HepG2 (cell line): ENCODE measurements at places on chromosomes 5 and 9. TPM values are rescaled to one million over a fixed set of nuclear protein-coding genes. Genes with fewer than 3 reads are reported as not detected.
A peak's percentile ranks its signal among the peaks of the same experiment; 100 is the strongest.

- H3K4me3 ChIP-seq: no peak overlapping the region
- H3K27me3 ChIP-seq: no peaks in the 10 kb centered on the region
- H3K36me3 ChIP-seq: peaks cover 66% of the 10 kb centered on the region
- no peaks in the 10 kb centered on the region for H3K4me1 ChIP-seq
- DNase-seq: no peak
- no peak overlapping the region for H3K27ac ChIP-seq
Observed at GRCh38 chr5:98902733-98903132, 26.1 kb downstream of the CHD1 start.

DNA sequence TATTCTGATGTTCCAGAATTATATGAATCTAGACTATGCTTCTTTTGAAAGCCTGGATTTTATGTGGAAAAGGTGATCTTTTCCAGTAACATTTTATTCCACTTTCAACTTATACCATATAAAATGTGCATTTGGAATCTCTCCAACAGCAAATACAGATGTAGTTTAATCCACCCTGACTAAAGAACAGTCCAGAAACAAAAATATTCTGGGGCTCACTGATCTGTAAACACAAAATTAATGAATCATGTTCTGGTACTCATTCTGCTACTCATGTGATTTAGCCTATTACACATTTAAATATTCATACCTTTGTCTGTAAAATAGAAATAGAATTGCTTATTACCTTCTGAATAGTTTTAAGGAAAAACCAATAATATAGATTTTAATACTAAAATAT, 125.8 kb downstream of the ARRDC3 start:
- no peaks in the 10 kb centered on the region; the same call in 1 of the 2 replicates for H3K27me3 ChIP-seq
- DNase-seq: no peak
- H3K4me1 ChIP-seq: no peaks in the 10 kb centered on the region

DNA sequence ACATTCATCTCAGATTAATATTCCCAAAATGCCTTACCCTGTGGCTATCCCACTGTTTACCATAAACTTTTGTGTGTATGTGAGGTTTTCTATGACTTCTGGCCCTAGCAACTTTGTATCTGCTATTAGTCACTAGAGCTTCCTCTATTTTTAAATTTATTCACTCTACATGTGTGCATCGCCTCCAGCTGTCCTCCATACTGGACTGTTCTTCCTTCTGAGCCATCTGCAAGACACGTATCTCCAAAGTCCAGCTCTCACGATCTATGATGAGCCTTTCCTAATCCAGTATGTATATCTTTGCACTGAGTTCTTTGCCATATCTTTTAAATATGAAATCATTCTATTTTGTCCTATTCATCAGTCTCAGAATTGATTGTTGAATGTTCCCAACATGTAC, 1.7 kb upstream of the GNG10 start:
- H3K27me3 ChIP-seq: no peaks in the 10 kb centered on the region
- no peaks in the 10 kb centered on the region for H3K36me3 ChIP-seq
- no peak for DNase-seq
- no peak overlapping the region for H3K27ac ChIP-seq
- peaks cover 20% of the 10 kb centered on the region for H3K4me1 ChIP-seq

DNA sequence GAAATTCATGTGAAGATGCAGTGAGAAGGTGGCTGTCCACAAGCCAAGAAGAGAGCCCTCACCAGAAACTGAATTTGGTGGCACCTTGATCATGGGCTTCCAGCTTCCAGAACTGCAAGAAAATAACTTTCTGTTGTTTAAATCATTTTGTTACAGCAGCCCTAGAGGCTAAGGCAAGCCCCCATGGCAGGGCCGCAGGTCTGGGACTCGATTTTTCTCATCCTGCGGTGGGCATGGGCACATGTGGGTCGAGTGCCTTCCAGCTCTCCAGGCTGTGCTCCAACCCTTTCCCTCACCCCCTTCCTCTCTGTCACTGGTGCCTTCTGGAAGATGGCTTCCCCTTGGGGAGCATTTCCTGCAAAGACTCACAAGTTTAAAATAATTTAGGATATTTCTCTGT, 40.7 kb downstream of the AHRR start:
- no peaks in the 10 kb centered on the region for H3K36me3 ChIP-seq
- no peak overlapping the region for H3K4me3 ChIP-seq
- no peaks in the 10 kb centered on the region for H3K27me3 ChIP-seq
- H3K4me1 ChIP-seq: no peaks in the 10 kb centered on the region
- no peak for DNase-seq

- H3K27ac ChIP-seq: no peak overlapping the region
- DNase-seq: no peak
- H3K36me3 ChIP-seq: no peaks in the 10 kb centered on the region
- H3K27me3 ChIP-seq: no peaks in the 10 kb centered on the region
- H3K4me1 ChIP-seq: no peaks in the 10 kb centered on the region
Observed at GRCh38 chr9:18477121-18477660, 3.2 kb downstream of the ADAMTSL1 start.

DNA sequence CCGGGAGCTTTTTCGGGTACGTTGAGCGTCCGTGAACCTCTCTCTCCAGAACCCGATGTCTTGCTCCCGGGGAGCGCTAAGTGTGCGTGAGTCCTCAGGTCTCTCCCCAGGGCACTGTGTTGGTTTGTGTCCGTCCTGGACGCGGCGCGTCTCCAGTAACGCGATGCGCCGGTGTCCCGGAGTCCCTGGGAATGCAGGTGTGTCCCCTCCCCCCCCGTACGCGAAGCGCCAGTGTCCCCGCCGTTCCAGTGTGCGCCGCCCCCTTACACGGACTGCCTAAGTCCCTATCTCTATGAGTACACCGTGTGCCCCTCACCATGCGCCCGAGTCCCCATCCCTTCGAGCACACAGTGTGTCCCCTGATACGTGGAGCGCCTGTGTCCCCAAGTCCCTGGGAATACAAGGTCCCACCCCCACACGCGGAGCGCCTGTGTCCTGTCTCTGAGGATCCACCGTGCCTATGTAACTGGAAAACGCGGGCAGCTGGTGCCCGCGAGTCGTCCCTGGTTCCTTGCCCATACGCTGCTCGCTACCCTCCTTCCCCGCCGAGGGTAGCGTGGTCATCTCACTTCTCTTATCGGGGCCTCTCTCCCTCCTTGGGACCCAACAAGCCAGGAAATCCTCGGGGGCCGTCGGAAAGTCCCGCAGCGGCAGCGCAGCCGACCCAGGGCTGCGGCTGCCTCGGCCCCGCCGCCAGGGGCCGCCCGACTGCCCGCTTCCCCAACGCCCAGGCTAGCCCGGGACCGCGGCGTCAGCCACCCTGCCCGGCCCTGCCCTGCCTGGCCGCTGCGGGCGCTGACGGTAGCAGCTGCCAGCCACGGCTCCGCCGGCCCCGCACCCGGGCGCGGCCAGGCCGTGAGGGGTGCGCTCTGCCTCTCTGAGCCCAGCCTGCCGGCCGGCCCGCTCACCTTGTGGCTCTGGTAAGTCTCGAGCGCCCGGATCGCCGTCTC, 709 bp downstream of the ELL2 start:
- H3K27ac ChIP-seq: peak overlapping the region; percentile 89
- no peaks in the 10 kb centered on the region for H3K27me3 ChIP-seq
- peaks cover 60% of the 10 kb centered on the region for H3K4me1 ChIP-seq

- peak; percentile 89 for DNase-seq
- H3K4me3 ChIP-seq: peak overlapping the region; percentile 87
- peaks cover 70% of the 10 kb centered on the region for H3K4me1 ChIP-seq
Observed at GRCh38 chr5:74866596-74867162, 492 bp upstream of the FAM169A start.

- H3K4me1 ChIP-seq: peaks cover under 1% of the 10 kb centered on the region; the same call in 1 of the 2 replicates
- H3K36me3 ChIP-seq: no peaks in the 10 kb centered on the region
- no peak for DNase-seq
- H3K4me3 ChIP-seq: no peak overlapping the region
- H3K27ac ChIP-seq: no peak overlapping the region
Observed at GRCh38 chr9:36963346-36963745, 70.7 kb downstream of the PAX5 start.

DNA sequence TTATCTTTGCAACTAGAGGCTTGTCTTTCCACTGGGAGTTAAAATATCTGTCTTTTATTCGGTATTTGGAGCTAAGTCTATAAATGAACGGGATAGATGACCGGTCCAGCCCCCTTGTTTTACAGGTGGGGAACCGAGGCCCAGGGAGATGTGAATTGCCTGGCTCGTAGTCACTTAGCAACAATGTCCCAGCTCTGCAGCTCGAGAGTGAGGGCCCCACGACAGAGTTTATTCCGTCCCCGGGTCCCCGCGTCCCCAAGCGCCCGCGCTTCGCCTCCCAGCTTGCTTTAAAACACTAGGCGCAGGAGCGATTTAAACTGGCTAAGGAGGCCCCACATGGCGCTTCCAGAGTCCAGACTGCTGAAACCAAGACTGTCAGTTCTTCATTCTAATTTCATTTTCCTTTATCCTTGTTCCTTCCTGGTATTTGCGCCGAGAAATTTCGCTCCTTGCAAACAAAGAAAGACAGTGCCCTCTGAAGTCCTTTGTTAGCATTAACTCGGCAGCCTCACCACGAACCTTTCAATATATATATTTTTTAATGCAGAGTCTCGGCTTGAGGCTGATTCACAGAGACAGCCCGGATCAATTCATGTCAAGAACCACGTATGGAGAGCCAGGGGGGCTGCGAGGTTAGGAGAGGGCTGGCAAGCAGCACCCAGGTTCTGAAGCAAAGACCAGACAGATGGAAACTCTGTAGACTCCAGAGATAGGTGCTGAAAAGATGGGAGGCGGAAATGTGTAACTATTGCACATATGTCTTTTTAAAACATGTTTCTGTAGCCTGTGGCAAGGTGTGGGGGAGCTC, 1.4 kb upstream of the ENC1 start:
- peaks cover 38% of the 10 kb centered on the region for H3K4me1 ChIP-seq
- no peaks in the 10 kb centered on the region; the same call in 1 of the 3 replicates for H3K27me3 ChIP-seq
- H3K36me3 ChIP-seq: no peaks in the 10 kb centered on the region
- H3K27ac ChIP-seq: peak overlapping the region; percentile 83
- peak overlapping the region; percentile 100 for H3K4me3 ChIP-seq

- peak overlapping the region; percentile 71 for H3K27ac ChIP-seq
- peak; percentile 76 for DNase-seq
- H3K36me3 ChIP-seq: no peaks in the 10 kb centered on the region
- peak overlapping the region; percentile 66 for H3K4me3 ChIP-seq
Observed at GRCh38 chr9:91071184-91071990, 269.8 kb downstream of the SYK start.

DNA sequence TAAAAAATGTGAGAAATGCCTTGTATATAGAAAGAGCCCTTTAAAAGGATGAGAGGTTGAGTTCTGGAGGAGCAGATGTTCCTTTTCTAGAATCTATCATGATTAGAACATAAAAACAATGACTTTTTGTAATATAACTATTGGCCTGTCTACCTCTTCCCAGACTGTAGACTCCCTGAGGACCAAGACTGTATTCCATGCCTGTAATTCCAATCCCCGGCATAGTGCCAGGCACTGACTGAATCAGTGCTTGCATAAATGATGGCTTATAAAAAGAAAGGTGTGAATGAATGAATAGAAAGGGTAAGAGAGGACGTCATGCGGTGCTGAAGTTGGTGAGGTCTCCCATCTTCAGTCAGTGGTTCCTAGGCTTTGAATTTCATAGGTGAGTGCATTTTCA, 92.6 kb upstream of the GDNF start:
- H3K27me3 ChIP-seq: peaks cover 1% of the 10 kb centered on the region; the same call in 1 of the 2 replicates
- DNase-seq: no peak
- H3K27ac ChIP-seq: no peak overlapping the region
- no peak overlapping the region for H3K4me3 ChIP-seq
- no peaks in the 10 kb centered on the region for H3K4me1 ChIP-seq
- H3K36me3 ChIP-seq: no peaks in the 10 kb centered on the region

GRCh38 chr5:124927735-124928134, 181.3 kb upstream of the ZNF608 start:
- H3K4me3 ChIP-seq: no peak overlapping the region
- H3K4me1 ChIP-seq: no peaks in the 10 kb centered on the region
- H3K27me3 ChIP-seq: no peaks in the 10 kb centered on the region

- no peaks in the 10 kb centered on the region for H3K36me3 ChIP-seq
- no peaks in the 10 kb centered on the region for H3K4me1 ChIP-seq
- H3K4me3 ChIP-seq: no peak overlapping the region
- no peak overlapping the region for H3K27ac ChIP-seq
- no peaks in the 10 kb centered on the region; the same call in 1 of the 2 replicates for H3K27me3 ChIP-seq
Observed at GRCh38 chr5:113163328-113163727, 186.7 kb downstream of the DCP2 start.

DNA sequence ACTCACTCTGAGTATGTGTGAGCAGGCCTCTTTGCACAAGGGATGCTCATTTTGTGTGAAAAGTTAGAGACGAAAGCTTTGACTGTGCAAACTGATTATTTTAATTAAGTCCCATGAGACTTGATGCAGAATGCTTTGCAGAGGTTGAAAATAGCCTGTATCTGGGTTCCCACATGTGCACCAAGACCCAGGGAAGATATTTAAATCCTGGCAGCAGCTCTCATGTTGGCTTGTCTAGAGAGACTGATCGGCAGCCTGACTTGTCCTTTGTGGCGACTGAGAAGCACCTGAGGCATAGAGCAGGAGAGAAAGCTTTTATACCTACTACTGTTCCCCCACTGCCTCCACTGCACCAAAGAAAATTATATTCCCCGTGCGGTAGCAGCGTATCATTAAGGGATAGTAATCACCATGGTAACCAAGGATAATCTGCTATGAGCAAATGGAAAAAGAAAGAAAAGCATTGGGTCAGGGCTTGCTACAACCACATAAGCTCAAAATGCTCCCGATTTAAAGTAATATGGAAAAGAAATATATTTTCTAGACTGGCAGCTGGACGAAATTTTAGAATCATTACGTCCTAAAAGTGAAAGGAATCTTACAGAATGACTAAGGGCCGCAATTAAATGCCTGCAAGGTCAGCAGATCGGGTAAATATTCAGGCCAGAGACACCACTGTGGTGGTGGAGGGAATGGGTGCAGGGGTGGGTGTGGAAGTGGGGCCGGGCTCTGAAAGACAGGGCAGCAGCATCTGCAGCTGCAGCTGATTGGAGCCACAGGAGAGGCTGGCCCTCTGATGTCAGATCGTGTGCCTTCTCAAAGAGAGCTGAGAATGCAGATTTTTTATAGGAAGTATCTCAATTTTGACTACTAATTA, 135.3 kb upstream of the EPB41L4A start:
- H3K36me3 ChIP-seq: no peaks in the 10 kb centered on the region
- no peak overlapping the region for H3K4me3 ChIP-seq
- no peak for DNase-seq
- peaks cover 10% of the 10 kb centered on the region; the same call in 1 of the 2 replicates for H3K4me1 ChIP-seq

DNA sequence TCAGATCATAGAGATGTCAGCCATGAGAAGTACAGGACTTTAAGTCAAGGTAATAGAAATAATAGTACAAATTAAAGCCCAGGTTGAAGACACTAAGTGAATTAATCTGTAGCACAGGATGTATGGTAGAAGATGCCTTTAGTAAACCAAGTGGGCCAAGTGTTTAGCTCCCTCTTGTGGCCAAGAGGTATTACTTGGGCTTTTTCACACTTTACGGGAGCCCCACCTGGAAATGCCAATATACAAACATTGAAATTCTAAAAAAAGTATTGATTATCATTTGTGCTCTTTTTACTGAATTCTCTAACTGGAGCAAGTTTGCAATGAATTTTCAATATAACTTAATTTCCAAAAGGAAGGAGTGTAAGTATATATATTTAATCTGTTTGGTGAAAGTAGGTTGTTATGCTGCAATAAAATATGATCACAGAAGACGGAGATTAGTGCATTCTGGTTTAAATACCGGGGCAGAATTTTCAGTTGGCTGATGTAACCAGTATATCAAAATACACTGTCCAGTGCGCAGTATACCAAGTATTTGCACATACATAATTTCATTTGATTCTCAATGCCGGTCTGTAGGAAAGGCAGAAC, 84.7 kb downstream of the PARP8 start:
- no peaks in the 10 kb centered on the region for H3K36me3 ChIP-seq
- no peak overlapping the region for H3K4me3 ChIP-seq
- peak; percentile 30 for DNase-seq
- no peak overlapping the region for H3K27ac ChIP-seq

GRCh38 chr5:112691758-112692157, 45.9 kb upstream of the APC start:
- H3K36me3 ChIP-seq: no peaks in the 10 kb centered on the region
- H3K4me1 ChIP-seq: no peaks in the 10 kb centered on the region
- no peak overlapping the region for H3K4me3 ChIP-seq
- DNase-seq: peak; percentile 65
- H3K27me3 ChIP-seq: no peaks in the 10 kb centered on the region

Gene TJP2
- 110 and 135 TPM in 2 replicates for total RNA-seq

Gene TAF7
- total RNA-seq: 61.5 and 96.6 TPM in 2 replicates

Gene PLAC8L1
- total RNA-seq: not detected in 2 replicates
